ENCODE measurements at places on chromosomes 1 and 21. TPM values are rescaled to one million over a fixed set of nuclear protein-coding genes. Genes with fewer than 3 reads are reported as not detected.

The SLC25A34 gene
- 0.52 TPM for total RNA-seq

The JAM2 gene
- 0.78 TPM for total RNA-seq

The PDC gene
- not detected for total RNA-seq

The WDR64 gene
- total RNA-seq: under 0.01 TPM

The TMIGD3 gene
- total RNA-seq: 0.13 TPM

The MATN1 gene
- 0.11 TPM for total RNA-seq

All from articular chondrocyte of knee joint (primary cell).